GM12865 (cell line): ENCODE measurements at places on chromosomes 12 and 14.

- DNase-seq = no peak
Observed at GRCh38 chr14:43900173-43900655, 606.9 kb downstream of the FSCB start.

DNA sequence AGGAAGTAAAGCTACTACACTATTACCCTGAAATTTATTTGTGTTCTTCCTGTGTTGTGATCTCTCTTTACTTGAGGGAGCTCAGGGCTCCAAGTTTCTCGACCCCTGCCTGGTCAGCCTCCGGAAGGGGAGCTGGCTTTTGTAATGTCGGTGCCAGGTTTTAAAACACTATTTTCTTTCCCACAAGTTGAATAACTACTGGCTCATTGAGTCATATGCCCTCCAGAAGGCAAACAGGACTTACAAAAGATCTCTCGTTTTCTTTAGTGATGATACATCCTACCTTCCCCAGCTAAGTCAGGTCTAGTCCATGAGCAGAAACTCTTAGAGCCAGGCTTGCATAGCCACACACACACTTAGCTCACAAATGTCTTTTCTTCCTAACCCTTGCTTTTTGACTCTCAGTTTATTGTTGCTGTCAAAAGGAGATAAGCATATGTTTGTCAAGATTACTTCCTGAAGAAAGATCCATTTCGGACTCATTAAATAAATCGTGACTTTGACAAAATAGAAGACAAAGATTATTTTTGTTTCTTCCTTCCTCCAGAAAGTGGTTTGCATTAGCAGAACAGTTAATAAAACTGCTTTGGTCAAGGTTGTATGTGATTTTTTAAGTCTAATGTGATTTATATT lies 209.8 kb upstream of the FLRT2 start:
- no peak for DNase-seq

- DNase-seq = no peak
Observed at GRCh38 chr14:51576117-51576430, 75.6 kb upstream of the FRMD6 start.

DNA sequence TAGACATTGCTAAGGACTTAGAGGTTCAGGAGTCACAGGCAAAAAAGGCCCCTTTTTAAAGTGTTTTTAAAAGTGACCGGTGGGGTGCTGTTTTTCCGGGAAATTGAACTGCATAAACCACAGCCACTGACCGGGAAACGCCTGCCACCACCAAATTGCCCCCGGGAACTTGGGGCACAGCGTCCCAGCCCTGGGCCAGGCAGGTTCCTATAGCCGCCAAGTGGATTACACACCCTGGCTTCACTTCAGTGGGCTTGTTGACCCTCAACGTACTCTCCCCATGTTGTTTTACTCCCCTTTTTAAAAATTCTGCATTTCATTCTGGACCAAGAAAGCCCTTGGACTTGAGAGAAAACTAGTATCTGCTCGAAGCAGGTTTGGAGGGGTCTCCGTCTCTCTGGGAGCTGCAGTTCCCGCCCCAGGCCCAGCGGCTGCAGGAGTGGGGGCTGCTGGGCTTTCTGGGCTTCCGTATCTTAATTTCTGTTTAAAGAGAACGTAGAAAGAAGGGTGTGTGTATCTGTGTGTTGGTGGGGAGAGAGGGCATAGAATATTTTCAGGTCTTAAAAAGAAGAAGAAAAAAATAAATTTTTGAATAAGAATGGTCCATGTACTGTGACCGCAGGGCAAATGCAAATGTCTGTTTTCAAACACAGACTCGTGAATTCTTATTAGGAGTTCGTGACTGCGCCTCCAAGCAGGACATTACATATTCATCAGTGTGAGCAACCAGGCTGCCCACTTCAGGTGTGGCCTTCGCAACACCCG lies 82.9 kb downstream of the PAPOLA start:
- DNase-seq = no peak

DNA sequence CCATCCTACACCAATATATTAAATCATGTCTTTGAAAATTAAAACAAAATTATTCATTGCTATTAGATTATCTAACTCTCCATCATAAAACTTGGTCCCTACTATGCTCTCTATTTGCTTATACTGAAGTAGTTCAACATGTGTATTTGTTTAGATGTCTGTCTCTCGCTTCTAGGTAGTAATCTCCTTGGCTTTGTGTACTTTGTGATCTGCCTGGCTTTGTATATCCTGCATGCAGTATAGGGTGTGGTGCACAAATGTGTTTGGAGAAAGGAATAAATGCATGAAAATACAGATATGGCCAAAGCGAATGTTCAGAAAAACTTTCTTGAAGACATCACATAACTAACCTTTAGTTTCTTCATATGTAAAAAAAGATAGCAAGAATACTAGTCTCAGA lies 246.6 kb upstream of the LRFN5 start:
- DNase-seq = no peak

DNA sequence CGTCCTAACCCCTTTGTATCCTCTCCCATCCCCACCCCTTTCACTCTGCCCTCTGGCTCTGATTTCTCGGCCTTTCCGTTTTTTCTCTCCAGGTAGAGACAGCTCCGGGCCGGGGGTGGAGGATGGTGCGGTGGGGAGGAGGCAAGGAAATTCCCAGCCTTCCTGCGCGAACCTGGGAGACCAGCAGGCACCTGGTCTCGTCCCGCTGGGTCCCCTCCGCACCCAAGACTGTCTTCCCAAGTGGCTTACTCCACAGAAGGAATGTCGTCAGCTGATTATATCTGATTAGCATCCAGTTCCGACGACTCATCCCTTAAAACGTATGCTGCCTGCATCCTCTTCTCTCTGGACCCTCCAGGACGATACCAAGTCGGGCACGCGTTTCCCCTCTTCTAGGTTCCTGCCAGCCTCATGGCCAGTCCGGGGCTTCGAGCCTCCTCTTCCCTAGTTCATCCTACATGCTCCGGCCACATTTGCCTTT lies 42.2 kb upstream of the CAPRIN2 start:
- DNase-seq = no peak

GRCh38 chr12:96427269-96427729 lies 27.1 kb upstream of the CDK17 start:
- DNase-seq = no peak

- DNase-seq = no peak
Observed at GRCh38 chr14:60695327-60695726, 28.8 kb downstream of the SIX4 start.
